Activated T-cell treated with anti-CD3 and anti-CD28 coated beads for 48 hours (primary cell): ENCODE measurements at places on chromosomes 4 and X.

- no peak for DNase-seq
These were observed 46.5 kb downstream of the RELL1 start for GRCh38 chr4:37639551-37640285.

- DNase-seq, result no peak
These were observed 134.1 kb upstream of the CPXCR1 start for GRCh38 chrX:88612870-88613329.

DNA sequence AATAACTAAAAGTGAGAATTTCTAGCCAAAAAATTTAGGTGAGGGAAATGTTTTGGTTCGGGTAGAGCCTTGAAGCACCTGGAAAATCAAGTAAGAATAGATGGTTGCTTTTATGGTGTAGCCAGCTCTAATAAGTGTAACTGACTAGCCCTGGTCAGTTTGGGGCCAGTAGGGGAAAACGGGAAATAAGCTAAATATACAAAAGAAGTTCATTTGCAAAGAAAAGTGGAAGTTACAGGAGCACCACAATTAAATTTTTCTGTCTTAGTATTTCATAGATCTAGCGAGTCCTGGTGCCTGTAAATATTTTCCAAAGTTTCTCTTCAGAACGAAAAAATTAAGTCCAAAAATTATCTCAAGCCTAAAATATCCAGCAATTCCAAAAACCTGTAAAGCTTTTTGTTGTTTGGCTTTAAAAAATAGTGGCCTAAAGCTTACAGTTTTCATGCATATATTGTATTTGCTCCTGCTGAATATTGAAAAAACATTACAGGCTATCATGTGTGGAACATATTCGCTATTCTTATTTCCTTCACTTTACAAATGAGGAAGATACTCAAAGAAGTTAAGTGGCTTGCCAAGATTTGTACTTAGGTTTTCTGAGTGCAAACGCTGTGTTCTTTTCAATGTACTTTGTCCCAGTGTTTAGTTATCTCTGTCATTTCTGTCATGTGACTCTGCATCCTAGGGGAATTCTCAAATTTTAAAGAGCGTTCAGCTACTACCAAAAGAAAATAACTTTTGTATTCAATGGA lies 7.3 kb upstream of the PTPN13 start:
- DNase-seq, result no peak

- no peak for DNase-seq
These were observed 347.1 kb downstream of the IDS start for GRCh38 chrX:149157976-149158375.

DNA sequence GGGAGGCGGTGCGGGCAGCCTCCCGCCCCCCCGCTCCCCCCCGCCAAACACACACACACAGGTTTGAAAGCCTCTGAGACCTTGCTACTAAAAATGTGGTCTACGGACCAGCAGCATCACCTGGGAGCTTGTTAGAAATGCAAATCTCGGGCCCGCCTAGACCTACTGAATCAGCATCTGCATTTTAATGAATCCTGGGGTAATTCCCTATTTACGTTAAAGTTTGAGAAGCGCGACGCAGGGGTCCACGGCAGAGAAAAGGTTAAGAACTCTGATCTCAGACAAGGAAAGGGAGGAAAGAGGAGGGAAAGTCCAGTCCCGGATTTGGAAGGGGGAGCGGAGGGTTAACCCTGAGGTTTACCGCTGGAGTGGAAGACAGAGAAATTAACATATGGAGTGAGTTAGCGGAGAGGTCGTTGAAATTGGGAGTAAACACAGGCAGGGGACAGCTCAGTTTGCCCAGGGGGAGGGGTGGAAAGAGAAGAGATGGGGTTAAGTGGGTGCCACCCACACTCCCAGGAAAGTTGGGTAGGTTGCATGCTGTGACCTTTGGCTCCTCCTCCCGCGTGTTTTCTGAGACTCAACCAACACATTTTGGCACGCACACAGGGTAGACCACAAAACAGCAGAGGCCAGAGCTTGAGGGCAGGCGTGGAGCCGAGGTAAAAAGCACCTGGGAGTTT lies 483.6 kb downstream of the BCOR start:
- DNase-seq, result peak; percentile 52

DNA sequence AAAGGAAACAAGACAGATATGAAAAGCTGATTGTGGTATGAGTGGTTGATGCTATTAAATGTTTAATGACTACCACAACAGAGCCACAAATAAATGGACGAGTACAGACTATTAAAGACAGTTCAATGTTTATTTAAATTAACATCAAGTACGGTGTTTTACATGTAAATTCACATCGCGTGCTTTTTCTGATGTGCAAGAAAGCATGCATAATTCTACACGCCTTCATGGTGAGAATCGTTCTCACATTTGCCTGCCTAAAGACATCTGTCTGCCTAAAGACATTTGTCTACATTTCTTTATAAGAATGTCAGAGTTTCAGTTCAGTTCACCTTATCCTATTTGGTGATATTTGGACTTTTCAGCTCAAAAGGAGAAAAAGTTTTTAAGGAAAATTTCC lies 7.3 kb upstream of the GPR143 start:
- no peak for DNase-seq

GRCh38 chrX:132668178-132668577 lies 179.3 kb upstream of the MBNL3 start:
- DNase-seq, result no peak

GRCh38 chrX:133594156-133594555 lies 178.9 kb upstream of the GPC4 start:
- DNase-seq, result no peak

- no peak for DNase-seq
These were observed 49.0 kb downstream of the DDX3X start for GRCh38 chrX:41382714-41383645.

DNA sequence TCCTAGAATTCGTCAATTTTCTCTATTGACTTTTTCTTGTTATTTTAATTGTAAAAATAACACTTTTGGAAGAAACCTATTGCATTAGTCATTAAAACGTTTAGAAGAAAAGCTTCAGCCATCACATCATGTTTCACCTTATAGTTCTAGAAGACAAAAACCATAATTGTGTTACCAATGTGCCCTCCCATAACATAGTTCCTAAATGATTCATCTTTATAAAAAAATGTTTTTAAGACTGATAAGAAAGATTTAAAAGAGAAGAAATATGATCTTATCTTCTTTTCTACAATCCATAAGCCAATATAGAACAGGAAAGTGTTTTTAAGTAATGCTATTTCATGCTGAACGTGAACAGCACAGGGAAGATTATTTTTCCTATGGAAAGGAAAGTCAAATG lies 316.6 kb upstream of the NDST4 start:
- DNase-seq, result no peak

DNA sequence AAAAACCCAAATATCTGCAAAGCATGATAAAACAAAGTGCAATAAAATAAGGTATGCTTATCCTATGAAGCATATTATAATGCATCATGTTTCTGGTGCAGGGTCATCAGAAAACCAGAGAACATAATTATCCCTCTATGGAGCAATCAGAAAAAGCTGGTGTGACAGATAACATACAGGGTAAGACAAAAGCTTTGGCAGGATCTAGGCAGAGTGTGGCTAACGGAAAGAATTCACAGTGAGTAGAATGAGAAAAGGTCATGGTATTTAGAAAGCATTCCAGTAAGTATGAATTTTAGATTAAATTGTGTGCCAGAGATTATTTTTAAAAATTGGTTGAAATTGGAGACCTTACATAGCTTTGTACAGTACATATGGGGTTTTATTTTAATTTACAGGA lies 29.0 kb upstream of the UGT2B4 start:
- no peak for DNase-seq

DNA sequence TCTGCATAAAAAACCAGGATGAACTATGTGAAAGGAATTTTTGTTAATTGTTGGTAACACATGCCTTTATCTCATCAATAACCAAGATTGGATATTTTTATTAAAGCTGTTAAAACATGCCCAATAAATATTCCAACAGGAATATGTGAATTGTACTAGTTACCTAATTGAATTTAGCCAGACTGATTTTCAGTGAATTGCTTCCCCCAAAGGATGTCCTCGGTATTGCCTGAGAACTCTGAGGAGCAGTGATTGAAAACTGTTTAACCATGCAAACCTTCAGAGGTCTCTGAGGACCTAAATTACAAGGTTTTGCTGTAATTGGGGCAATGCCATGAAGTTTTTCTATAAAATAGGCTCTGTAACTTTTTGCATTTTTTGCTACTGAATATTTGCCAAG lies 66.6 kb downstream of the BLTP1 start:
- no peak for DNase-seq

GRCh38 chr4:26334366-26334765 lies 13.6 kb downstream of the RBPJ start:
- no peak for DNase-seq

DNA sequence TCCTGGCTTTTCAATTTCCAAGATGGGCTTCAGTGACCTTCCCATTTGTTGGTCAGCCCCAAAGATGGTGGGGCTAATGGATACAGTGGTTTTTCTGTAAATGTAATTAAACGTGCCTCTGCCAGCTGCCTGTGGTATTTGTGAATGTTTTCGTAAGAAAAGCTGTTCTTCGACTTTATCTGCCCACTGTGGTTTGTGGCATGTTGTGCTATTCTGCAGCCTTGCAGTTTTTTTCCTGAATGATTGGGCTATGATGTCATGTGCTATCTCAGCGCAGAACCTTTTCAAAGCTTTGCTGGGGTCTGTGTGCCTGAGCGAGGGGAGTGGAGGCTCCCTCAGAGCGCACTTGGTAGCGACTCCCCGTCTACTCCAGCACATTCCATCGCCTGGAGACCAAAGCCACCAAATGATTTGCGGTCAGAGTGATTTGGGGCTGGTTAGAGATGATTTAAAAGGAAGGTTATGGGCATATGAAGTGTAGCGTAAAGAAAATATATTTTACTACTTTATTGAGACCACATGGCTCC lies 137.5 kb downstream of the PALLD start:
- no peak for DNase-seq

DNA sequence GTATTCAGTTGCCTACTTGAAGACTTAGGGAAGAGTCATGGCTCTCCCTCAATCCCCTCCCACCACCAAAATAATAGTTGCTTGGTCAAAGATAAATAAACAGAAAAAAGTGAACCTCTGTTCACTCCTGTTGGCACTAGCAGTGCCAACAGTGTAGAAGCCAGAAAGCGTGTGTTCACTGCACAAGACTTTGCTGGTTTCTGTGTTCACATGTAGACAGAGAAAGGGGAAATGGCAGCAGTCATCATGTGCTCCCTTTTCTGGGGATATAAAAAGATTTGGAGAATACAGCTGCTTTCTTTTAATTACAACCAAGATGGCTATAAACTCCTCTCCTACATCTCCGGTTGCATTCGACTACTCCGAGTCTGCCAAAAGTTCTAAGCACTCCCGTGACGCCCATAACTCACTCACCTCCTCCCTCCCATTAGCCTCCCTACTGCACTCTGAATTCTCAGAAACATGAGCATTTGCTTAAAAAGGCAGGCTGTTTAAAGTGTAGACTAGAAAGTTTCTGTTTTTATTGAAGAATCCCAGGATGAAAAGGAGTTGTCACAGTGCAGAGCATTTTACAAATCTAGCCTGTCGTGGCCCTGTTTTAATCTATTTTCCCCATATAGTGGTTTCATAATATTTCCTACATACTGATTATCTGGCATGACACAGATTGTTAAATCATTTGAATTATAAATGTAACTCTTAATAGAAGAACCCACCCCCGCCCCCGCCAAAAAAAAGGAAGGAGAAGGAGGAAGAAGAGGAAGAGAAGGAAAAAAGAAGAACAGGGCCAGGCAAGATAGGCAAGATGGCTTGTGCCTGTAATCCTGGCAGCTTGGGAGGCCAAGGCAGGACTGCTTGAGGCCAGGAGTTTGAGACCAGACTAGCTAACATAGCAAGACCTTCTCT lies 16.7 kb downstream of the LGI2 start:
- no peak for DNase-seq

GRCh38 chrX:13033193-13033592 lies 11.2 kb downstream of the FAM9C start:
- no peak for DNase-seq

DNA sequence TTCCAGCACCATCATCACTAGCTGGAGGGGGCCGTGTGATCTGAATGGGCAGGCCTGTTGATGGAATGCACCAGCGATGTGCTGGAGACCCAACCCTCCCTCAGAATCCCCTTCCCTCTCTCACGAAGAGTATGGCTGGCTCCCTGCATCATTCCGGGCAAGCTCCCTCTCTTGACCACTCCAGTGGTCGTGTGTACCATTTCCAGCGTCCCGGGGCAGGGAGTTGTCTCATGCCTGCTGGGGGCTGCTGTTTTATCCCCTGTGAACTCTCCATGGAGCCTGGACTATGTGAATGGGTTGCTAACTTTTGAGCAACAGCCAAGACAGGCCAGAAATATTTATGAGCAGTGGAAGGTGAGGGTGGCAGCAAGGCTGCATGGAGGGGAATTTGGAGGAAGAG lies 8.1 kb downstream of the CSAG1 start:
- no peak for DNase-seq

DNA sequence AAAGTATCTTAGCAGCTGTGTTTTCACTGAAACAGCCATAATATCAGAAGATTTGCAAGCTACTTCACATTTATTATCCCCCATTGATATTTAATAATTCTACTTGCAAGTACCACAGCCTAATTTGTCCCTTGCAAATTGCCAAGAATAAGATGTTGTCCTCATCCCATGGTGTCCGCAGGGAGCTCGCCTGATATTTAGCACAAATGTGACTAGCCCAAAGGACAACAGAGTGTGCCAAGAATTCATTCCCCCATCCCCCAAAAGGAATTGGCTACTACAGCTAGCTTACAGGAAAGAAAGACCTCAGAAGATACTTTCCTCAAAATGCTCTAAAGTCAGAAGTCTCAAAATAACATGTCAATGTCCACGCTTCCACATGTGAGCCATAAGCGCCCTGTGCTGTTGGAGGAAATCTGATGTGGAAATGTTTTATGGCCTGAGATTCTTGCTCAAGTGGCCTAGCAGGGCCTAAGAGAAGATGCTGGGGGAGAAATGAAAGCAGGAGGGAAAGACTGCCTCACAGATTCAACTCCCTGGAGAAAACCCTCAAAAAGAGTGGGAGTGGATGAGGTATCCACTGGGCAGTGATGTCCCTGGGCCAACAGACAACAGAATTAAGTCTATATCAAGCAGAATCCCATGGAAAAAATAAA lies 111.4 kb downstream of the SH3KBP1 start:
- DNase-seq, result no peak

GRCh38 chr4:129355516-129355915 lies 259.6 kb downstream of the C4orf33 start:
- no peak for DNase-seq

- DNase-seq, result no peak
These were observed 62.5 kb downstream of the CHRDL1 start for GRCh38 chrX:110733166-110733565.

DNA sequence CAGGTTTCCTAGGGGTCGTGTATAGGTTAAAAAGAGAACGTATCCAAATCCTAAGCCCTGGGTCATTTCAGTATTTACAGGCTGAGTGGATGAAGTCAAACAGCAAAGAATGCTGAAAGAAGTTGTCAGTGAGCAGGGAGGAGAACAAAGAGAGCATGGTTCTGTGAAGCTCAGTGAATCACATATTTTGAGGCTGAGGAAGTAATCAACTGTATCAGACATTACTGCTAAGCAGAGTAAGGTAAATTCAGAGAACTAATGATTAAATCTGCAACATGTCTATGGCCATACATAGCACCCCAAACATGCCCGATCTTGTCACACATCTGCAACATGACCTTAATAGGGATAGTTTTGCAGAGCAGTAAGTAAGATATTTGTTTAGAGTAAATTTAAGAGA lies 1130.3 kb downstream of the RAPGEF2 start:
- no peak for DNase-seq

- no peak for DNase-seq
These were observed 11.2 kb downstream of the MEPE start for GRCh38 chr4:87843936-87844335.

- no peak for DNase-seq
These were observed 123.4 kb downstream of the CDS1 start for GRCh38 chr4:84706286-84706685.
